ENCODE measurements at places on chromosomes 16 and 17. TPM values are rescaled to one million over a fixed set of nuclear protein-coding genes. Genes with fewer than 3 reads are reported as not detected.

CCR7 gene
- total RNA-seq: 0.12 TPM

C16orf89 gene
- not detected for total RNA-seq

GPR142 gene
- total RNA-seq: not detected

PTX4 gene
- total RNA-seq: 0.40 TPM

SEPTIN12 gene
- total RNA-seq: not detected

DRC7 gene
- total RNA-seq: not detected

FASN gene
- total RNA-seq: 364 TPM

TMEM204 gene
- total RNA-seq: not detected

CMIP gene
- total RNA-seq: 43.7 TPM

PSME3 gene
- 123 TPM for total RNA-seq

SMIM36 gene
- not detected for total RNA-seq

DNA sequence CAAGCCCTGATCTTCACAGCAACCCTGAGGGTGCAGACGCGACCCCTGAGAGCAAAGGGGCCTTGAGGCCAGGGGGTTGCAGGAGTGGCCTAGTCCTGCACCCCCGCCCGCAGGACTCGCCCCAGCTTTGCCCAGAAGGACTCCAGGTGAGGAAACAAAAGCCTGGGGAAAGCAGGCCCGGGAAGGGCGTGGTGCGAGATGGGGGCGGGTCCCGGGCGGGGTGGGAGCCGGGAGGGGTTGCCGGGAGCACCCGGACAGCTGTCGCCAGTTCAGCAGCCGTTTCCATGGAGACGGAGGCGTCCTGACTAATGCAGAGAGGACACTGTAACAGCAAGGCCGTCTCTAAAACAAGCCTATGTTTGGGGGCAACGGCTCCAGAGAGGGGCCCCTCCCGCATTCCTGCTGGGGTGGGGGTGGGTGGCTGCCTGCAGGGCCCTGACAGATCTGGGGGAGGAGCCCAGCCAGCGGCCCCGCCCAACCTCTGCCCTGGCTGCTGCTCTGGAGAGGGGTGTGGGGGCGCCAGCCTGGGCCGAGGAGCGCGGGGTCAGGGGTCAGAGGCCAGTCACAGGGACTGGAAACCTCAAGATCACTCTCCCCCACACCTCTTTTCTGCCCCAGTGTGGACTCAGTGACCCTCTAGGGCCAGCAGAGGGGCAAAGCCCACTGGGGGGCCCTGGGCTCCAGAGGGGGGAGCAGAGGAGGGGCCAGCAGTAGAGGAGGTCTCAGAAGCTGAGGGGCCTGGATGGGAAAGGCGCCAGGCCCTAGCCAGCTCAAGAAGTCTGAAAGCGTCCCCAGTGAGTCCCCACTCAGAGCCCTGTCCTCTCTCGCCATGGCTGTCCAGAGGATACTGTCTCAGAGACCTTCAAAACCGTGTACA, 3.1 kb upstream of the TPPP3 start:
- peak; percentile 70 for DNase-seq

DNA sequence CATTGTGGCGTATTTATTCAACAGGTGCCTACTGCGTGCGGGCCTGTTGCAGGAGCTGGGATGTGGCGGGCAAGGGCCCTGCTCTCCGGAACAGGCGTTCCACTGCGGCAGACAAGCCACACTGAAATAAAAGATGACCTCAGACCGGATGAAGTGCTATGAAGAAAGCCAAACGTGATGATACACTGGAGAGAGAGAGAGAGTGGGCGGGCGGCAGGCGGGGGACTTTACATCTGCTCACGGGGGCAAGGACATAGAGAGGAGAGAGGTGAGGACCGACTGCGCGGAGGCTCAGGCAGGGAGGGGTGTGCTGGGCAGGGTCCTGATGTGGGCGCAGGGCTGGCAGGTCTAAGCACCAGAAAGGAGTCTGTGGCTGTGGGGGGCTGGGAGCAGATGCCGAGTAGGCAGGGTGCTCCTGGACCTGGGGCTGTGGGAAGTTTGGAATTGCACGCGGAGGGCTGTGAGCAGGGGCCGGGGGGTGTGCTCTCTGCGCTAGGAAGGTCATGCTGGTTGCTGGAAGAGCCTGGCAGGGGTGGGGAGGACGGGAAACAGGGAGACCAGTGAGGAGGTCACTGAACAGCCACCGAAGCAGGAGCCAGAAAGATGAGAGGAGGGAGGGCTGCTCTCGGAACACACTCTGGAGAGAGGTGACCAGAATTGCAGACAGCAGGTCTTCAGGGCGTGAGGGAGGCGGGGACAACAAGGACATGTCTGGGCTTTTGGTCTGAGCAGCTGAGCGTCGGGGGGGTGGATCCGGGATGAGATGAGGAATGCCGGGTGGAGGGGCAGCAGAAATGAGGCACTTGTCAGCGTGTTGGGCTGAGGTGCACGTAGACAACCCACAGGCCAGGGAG, 9.9 kb downstream of the MXRA7 start:
- no peak for DNase-seq

GRCh38 chr16:83744441-83744981, 63.3 kb upstream of the HSBP1 start:
- peak; percentile 12 for DNase-seq

DNA sequence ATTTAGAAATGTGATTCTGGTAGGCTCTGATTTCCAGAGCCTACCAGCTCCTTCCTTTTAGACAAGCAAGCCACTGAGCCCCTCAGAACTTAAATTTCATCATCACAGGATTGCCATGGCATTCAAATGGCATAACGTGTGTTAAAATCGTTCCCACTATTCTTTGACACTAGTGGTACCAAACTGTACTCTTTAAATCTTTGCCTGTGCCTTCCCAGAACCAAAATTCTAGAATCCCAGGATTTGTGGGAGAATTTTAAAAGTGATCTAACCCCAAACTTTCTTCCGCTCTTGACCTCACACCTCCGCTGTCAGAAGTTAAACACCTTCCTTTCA, 287 bp upstream of the INTS2 start:
- no peak for DNase-seq

GRCh38 chr16:9874219-9874618, 308.0 kb downstream of the GRIN2A start:
- DNase-seq: no peak

- no peak for DNase-seq
These were observed 45.6 kb downstream of the SMPD3 start for GRCh38 chr16:68402748-68403040.

GRCh38 chr17:61536422-61536955, 54.5 kb downstream of the NACA2 start:
- DNase-seq: no peak

DNA sequence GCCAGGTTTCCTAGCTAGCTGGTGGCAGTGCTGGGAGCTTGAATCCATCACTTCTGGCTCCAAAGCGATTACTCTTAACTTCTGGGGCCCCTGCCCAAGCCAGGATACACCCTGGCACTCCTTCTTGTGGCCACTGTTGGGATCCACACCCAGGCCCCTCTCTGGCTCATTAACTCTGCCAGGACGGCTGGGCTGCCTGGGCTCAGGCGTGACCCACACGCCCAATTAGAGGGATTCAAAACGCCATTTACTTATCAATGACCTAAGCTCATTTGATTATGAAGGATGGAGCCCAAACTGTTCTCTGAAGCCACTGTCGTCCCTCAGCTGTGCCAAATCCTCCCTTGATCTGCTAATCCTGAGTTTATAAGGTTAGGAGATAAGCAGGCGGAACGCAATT, 79.7 kb upstream of the BRD7 start:
- DNase-seq: no peak

GRCh38 chr16:57795431-57795878, 6.8 kb downstream of the KIFC3 start:
- peak; percentile 72 for DNase-seq

DNA sequence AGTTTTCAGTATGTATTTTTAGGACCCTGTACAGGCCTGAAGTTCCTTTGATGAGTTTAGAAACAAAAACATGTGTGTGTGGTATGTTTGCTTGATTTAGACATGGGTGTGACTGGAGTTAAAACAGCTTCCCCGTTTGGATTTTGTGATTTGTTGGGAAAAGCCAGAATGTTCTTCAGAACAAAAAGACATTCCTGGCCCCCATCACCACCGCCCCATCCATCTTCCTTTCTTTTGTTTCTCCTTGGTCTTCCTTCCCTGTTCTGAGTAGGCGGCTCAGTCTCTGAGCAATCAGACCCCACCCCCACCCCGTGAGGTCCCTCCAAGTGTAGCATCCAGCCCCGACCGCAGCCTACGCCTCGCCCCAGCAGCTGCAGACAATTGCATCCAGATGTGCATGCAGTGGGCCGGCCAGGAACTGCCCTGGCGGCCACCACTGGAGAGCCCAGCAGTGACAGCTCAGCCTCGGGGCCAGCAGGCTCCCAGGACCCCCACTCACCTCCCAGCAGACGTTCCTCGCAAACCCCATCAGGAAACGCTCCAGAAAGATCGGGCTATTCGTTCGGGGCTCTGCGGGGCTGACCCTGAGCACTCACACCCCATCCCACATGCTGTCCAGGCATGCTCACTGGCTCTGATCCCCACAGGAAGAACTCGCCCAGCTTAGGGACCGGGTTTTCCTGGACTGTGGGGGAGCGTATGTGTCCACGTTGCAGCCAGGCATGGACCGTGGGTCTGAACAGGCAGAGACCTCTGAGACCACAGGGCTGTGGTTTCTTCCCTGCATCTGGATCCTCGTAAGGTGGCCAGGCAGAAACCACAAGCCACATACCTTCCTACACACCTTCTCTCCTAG, 99.8 kb upstream of the CDH5 start:
- DNase-seq: no peak

- no peak for DNase-seq
These were observed 995 bp upstream of the JMJD8 start for GRCh38 chr16:684961-685696.

- no peak for DNase-seq
These were observed 232.3 kb downstream of the XYLT1 start for GRCh38 chr16:17238285-17239028.

DNA sequence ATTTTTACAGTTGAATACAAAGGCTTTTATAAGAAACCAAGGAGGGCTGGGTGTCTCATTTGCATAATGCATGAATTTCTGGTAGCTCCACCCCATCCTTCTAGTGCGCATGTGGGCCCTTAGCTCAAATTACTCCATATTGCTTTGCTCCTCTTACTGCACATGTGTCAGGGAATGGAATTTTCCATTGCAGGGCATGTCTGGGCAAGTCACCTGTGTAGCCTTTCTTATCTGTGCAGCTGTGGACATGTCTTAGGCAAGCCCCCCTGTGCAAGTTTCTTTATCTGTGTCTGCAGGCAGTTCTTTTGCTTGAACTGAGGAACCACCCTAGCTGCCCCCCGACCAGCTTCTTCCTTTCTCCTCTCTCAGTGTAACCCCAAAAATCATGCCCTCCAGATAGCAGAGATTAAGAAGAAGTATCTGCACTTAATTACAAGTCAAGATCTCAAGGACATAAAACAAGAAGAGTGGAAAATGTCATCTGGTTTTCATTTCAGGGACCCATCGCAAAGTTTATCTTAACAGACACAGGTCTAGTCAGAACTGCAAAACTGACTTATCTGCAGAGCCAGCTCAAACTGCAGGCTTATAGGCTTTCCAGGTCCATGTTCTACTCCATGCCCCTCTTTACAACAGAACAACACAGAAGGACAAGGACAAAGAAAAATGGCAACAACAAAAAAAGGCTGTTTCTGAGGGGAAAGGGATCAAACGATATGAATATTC, 137.9 kb upstream of the HS3ST4 start:
- DNase-seq: no peak

DNA sequence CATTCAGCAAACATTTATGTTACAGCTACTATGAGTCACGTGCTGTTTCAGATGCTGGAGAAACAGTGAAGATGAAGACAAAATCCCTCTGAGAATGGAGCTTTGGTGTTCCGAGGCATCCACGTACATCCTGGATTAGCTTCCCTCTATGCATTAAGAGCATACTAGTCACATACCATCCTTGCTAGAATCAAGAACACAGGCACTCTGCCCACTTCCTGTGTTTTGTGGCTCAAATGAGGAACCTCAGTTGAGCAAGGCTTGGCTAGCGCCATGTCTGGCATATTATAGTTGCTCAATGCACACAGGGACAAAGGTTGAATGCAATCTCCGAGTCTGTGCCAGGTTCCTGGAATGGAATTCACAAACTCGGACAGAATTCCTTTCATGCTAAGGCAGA, 297.5 kb downstream of the XYLT1 start:
- DNase-seq: no peak

GRCh38 chr17:36778448-36778847, 158.8 kb upstream of the LHX1 start:
- no peak for DNase-seq

DNA sequence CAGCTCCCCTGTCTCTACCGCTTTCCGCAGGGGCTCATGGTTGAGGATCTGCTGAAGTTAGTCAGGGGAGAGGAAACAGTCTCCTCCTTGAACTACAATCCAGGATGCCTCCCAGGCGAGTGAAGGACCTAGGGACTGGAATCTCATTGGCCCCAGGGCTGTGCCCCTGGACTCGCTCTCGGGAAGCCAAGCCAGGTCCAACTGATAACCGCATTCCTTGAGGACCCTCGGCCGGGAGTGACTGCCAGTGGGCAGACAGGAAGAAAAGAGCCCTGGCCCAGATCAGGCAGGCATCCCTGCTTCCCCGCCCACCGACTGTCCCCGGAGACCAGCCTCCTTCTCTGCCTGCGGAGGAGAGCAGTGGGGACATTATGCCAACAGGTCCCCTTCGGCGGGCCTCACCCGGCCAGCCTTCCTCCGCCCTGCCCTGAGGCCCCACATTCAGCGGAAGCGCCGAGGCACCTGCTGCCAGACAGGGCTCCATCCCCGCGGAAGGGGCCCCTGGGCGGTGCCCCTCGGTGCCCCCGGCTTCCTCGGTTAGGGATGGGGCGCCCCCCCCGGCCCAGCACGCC, 776 bp downstream of the LRRC75A start:
- peak; percentile 24 for DNase-seq

GRCh38 chr17:34644941-34645550, 65.7 kb downstream of the TMEM132E start:
- no peak for DNase-seq

DNA sequence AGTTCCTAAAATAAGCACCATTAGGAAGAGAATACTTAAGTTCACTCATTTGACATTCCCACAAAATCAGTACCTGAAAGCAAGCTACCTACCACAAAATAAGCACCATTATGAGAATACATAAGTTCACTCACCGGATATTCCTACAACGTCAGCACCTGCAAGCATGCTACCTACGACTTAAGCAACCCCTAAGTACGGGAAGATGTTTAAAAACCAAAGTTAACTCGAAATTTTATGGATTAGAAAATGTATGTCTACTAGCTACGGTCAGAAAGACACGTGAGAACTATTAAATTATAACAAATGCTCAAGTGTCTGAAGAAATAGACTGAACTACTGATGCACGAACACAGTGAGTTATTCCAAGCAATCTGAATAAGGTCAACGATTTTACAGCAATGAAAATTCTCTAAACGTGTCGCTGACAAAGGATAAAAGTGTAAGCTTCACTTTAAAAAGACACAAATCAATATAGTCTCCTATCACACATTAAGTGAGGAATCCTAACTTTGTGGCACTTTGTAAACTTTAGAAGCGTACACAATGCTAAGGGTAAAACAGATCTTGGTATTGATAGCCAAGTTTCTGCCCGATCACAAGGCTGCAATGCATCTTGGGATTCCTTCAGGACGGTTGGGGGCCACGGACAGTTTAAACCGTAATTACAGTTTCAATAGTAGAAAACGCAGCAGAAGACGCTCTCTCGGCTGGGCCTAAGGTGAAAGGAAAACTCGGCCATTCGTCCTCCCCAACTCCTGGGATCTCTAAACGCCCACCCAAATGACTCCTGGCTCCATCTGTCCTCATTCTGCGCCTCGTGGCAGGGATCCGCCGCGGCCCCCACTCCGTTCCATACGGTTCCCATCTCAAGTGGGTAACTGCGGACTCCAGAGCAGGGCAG, 1.3 kb downstream of the GSPT1 start:
- peak; percentile 23 for DNase-seq
